Dermis microvascular lymphatic vessel endothelial cell (primary cell): ENCODE measurements at places on chromosomes 7 and 10.

DNA sequence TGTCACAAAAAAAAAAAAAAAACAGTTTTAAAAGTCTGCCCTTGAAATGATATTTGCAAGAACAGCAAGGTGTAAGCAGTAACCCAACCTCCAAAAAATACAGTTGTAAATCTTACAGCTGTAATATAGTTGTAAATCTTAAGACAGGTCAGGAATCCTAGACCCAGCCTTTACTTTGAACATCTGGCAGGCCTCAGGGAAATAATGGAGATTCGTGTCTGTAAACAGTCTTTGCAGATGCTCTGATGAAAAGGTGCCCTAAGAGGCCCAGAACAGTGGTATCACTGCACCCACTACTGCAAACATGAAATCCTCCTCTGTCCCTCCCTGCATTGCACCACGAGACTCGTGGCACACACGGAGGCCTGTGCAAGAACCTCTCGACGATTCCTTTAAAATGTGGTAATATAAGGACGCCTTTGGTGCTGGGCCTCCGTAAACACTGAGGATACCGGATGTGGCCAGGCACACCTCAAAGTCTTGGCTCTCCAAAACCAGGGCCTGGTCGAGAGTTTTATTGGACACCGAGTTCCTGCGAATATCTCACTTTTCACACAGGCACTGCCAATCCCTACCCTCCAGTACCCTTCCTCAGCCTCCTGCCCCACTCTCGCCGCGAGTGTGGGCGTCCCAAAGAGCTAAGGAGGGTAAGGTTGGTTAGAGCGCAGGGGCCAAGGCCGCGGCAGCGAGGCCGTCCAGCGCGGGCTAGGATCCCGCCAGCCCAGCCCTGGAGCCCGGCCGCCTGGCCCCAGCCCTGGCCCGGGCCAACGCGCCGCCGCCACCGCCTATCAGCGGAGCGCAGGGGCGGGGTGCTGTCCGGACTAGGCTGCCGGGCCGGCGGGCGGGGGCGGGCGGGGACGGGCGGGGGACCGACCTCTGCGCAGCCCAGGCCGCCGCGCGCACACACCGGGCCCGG, at the start of gene REEP3:
TSS of gene REEP3 (plus strand) at position 902 of the 916 bp plus-strand sequence. CDS start 145 bp downstream, outside the sequence.
- peak; percentile 78 for DNase-seq

DNA sequence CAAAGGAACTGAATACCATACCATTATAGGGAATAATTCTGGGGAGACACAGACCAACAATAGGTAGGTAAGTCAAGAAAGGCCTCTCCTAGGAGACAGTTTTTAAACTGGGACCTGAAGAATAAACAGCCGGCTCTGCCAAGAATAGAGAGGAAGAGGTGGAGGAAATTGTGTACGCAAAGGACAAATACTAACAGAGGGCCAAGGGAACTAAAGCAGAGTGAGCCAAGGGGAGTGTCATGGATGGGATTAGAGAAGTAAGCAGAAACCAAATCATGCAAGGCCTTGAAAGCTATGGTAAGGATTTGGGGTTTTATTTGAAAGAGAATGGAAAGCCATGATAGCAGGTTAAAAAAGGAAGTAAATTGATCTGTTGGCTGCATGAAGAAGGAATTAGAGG, 18.1 kb upstream of the ITGB8 start:
- no peak for DNase-seq

DNA sequence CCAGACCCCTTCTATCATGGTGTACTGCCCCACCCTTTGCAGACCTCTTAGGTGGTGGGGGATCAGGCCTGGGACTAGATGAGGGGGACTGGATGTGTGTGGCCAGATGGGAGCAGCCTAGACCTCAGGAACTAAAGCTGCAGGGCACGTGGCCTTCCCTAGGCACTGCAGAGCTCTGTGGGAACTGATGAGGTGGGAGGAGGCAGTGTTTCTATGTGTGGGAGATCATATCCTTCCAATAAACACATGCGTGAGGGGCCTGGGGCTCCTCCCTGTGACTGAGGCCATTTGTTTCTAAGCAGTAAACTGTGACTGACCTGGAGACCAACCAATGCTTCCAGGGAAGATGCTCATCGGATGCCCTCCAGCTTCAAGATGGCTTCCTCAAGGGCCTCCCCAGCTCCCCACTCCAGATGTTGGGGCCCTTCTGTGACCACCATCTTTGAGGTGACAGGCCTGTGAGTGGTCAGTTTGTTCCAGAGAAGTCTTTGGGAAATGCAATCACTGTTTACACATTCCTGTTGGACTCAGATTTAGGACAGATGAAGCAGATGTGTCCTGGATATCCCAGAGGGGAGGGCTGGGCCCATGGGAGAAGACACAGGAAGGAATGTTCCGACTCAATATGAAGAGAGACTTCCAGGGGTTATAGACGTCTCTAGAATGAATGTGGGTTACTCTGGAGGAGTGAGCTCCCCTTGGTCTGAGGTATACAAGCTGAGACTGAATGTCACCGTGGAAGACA, 23.6 kb upstream of the ZCCHC24 start:
- DNase-seq: no peak

DNA sequence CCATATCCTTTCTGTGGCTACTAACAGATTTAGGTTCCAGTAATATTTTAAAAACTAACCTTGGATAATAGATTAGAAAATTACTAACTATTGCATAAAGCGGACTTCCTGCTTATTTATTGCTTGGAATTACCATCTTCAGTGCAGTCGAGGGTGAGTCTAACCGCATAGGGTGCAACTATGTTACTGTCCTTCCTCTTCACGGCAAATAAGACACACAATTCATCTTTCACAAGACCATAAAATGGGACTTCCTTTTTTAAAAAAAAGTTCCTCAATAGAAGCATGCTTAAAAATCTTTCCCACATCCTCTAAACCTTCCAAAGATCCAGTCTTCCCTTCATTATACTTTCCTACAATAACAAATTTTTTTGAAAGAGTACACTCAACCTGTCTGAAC, 2.1 kb downstream of the SLC25A40 start:
- no peak for DNase-seq

- no peak for DNase-seq
Measured at GRCh38 chr7:114444196-114444595, 29.6 kb downstream of the FOXP2 start.

DNA sequence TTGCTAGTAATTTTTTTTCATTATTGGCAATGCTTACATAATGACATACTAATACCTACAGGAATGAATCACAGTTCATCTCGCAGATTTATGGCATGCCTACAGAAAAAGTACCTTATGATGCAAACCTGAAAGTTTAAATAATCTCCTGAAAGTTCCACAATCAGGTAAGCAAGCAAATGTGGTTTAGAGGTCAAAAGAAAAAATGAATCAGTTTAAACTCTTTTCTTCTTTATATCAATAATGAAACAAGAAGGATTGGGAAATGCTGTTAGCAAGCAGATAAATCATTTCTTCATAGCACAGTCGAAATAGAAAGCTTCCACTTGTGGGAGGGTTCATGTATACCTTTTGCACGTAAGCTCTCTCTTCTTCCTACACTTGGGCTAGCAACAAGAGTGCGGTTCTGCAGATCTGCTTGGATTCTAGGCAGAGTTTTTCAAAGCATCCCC, 53.7 kb upstream of the MTPN start:
- DNase-seq: no peak
